ENCODE measurements at places on chromosomes 4 and X.
A peak's percentile ranks its signal among the peaks of the same experiment; 100 is the strongest.

DNA sequence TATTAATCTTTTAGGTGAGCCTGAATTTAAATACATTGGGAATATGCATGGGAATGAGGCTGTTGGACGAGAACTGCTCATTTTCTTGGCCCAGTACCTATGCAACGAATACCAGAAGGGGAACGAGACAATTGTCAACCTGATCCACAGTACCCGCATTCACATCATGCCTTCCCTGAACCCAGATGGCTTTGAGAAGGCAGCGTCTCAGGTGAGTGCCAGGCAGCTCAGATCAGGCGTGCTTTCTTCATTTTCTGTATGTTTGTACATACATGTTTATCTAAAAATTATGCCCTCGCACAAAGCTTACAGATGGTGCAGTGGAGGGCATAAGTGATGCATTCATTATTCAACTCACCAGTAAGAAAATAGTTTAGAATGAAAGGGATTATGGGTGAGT is 85.6 kb downstream of the CPE start:
- H3K4me1 ChIP-seq, result peaks cover 5% of the 10 kb centered on the region
- H3K36me3 ChIP-seq, result no peaks in the 10 kb centered on the region
- no peak overlapping the region for H3K4me3 ChIP-seq
- H3K27ac ChIP-seq, result no peak overlapping the region
- DNase-seq, result no peak

DNA sequence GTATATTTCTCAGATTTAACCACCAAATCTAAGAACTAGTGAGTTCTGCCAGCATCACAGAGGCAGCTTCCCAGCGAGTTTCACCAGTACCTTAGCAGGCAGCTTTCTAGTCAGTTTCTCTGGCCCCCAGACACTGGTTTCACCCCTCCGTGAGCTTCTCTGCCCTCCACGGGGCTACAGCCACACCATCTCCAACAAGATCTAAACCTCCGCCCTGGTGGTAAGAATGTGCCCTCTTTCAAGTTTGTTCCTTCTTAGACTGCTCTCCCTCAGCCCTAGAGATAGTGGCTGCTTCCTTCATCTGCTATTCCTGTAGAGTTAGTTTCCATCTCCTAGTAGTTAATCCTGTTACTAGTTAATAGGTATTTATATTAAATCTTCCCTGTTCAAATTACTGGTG is 60.5 kb upstream of the TAB3 start:
- no peaks in the 10 kb centered on the region for H3K4me1 ChIP-seq
- no peak overlapping the region for H3K4me3 ChIP-seq
- no peak overlapping the region for H3K27ac ChIP-seq
- DNase-seq, result no peak
- no peaks in the 10 kb centered on the region for H3K36me3 ChIP-seq

DNA sequence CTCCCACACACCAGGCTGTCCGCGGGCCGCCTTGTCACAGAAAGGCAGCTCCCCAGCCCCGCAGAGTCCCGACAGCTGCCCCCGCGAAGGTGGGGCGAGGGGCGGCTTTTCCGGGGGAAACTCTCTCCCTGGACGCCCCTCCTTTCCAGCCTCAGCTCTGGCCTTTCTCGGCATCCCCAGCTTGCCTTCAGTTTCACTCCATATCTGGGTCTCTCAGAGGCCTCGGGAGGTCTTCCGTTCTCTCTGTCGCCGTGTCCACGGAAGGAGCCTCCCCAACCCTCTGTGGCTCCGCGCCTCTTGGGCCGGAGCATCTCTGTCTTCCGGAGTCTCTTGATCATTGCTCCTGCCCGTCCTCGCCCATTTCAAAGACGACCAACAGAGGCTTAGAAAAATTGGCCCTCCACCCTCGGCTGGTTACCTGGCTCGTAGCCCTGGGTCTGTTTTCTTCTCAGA is 6.1 kb upstream of the MSX1 start:
- H3K27me3 ChIP-seq, result peaks cover 64% of the 10 kb centered on the region
- H3K4me3 ChIP-seq, result no peak overlapping the region
- no peaks in the 10 kb centered on the region for H3K36me3 ChIP-seq
- DNase-seq, result peak; percentile 24
- H3K27ac ChIP-seq, result no peak overlapping the region
- H3K4me1 ChIP-seq, result no peaks in the 10 kb centered on the region

DNA sequence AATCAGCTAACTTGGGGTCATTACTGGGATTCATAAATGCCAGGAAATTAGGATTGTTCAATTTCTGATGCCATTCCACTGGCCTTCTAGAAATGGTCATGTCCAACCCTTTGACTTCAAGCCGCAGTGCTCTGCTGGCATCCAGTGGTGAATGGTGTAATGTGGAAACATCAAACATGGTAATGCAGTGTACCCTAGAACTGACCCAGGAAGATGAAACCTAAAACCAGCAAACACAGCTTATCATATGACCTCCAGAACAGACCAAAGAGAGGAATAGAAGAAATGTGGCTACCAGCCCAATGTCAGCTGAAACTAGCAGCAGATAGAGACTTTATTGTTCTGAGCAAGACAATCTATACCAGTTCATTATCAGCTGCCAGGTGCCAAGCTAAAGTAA is 13.8 kb downstream of the CXCL13 start:
- H3K27ac ChIP-seq, result no peak overlapping the region
- H3K4me1 ChIP-seq, result peaks cover 9% of the 10 kb centered on the region
- no peak for DNase-seq
- no peaks in the 10 kb centered on the region for H3K36me3 ChIP-seq
- no peaks in the 10 kb centered on the region for H3K27me3 ChIP-seq

DNA sequence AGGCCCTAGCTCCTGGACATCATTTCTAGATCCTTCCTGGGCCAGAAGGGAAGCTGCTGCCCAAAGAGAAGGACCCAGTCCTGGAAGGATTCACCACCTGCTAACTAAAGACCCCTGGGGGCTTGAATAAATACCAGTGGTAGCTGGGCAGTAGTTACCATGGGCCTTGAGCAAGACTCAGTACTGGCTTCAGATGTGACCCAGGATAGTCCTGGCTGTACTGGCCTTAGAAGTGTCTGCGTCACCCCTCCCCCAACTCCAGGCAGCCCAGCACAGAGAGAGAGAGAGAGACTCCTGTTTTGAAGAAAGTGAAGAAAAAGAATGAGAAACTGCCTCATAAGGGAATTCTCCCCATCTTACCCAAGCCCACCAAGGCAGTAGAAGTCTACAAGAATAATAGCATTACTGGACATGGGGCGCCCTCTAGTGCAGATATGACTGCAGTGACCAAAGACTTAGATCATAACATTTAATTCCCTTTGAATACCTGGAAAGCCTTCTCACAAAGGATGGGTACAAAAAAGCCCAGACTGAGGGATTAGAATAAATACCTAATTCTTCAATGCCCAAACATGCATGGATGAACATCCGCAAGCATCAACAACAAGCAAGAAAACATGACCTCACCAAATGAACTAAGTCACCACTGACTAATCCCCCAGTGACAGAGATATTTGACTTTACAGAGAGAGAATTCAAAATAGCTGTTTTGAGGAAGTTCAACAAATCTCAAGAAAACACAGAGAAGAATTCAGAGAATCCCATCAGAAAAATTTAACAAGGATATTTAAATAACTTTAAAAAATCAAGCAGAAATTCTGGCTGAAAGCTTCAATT is 171.8 kb downstream of the HNRNPD start:
- H3K4me1 ChIP-seq, result no peaks in the 10 kb centered on the region
- H3K27ac ChIP-seq, result no peak overlapping the region
- no peak overlapping the region for H3K4me3 ChIP-seq
- no peaks in the 10 kb centered on the region for H3K27me3 ChIP-seq

- H3K27me3 ChIP-seq, result no peaks in the 10 kb centered on the region
- DNase-seq, result no peak
- H3K27ac ChIP-seq, result no peak overlapping the region
- H3K4me3 ChIP-seq, result no peak overlapping the region
These were observed 1350.5 kb upstream of the PABPC4L start for GRCh38 chr4:135552131-135552530.

- no peak for DNase-seq
- H3K27me3 ChIP-seq, result no peaks in the 10 kb centered on the region
- H3K4me3 ChIP-seq, result peak overlapping the region; percentile 12
- H3K27ac ChIP-seq, result peak overlapping the region; percentile 58
- peaks cover 14% of the 10 kb centered on the region for H3K4me1 ChIP-seq
These were observed 23.2 kb upstream of the AASDH start for GRCh38 chr4:56410247-56411062.

- DNase-seq, result no peak
- no peak overlapping the region for H3K4me3 ChIP-seq
- H3K36me3 ChIP-seq, result no peaks in the 10 kb centered on the region
- H3K27ac ChIP-seq, result no peak overlapping the region
These were observed 40.3 kb downstream of the LRBA start for GRCh38 chr4:150974750-150975149.

DNA sequence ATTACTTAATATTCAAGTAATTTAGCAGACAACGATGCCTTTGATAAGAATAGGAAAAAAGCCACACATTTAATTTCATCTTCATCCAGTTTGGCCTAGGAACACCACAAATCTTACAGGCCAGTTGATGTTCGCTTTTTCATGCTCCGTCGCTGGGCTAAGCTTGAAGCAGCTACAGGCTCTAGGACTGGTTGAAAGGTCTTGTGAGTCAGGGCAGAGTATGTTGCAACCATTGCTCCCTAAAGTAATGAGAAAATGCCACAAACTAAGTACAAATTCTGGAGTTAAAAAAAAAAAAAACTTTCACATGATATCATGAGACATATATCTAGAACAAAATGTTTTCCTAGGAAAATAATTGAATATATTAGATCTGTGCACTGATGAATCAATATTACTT is 123.8 kb downstream of the RPS6KA6 start:
- no peaks in the 10 kb centered on the region for H3K4me1 ChIP-seq
- no peak overlapping the region for H3K4me3 ChIP-seq
- H3K36me3 ChIP-seq, result no peaks in the 10 kb centered on the region
- no peak overlapping the region for H3K27ac ChIP-seq

- peaks cover 29% of the 10 kb centered on the region for H3K4me1 ChIP-seq
- DNase-seq, result no peak
- H3K27ac ChIP-seq, result no peak overlapping the region
- no peaks in the 10 kb centered on the region for H3K27me3 ChIP-seq
These were observed 2.8 kb downstream of the CMC4 start for GRCh38 chrX:155068165-155068564.

DNA sequence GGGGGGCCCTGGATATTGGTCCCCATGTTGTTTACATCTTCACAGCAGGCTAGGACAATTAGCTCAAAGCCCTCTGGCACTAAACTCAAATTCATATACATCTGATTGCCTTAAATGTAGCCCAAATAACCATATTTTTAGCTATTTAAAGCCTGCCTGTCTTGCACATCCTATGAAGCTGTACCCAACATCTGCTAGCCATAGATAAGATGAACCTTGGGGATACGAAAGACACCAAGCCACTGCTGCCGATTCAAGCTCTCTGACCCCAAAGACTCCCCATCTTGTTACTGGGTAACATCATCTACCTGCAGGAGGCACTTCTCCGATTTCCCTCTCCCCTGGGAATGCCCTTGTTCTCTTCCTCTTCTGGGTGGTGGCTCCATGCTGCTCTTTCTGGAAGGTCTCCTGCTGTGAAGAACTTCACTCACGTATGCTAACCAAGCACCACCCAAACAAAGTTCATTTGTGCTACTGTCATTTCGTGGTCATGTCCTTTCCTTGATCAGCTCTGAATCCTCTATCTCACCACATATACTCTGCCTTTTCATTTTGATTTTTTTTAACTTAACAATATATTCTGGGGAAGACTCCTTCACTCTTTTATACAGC is 107.7 kb upstream of the ATXN3L start:
- DNase-seq, result no peak
- no peak overlapping the region for H3K4me3 ChIP-seq
- peak overlapping the region; percentile 96 for H3K27ac ChIP-seq
- H3K4me1 ChIP-seq, result peaks cover 28% of the 10 kb centered on the region

DNA sequence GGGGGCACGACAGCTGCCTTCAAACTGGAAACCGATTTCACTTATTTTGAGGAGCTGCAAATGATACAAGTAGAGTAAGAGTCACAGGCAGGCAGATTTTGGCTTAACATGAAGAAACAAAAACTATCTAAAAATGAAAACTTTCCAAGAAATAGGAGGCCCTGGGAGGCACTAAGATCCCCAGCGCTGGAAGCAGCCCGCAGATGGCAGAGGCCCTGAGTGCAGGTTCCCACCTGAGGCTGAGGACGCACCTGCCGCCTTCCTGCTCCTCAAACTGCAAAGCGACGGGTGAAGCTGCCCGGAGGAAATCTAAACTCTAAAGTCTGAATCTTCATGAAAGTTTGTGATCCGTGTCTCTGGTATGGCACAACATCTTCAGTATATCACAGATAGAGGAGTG is 138.7 kb downstream of the AFAP1 start:
- H3K27ac ChIP-seq, result no peak overlapping the region
- H3K4me3 ChIP-seq, result no peak overlapping the region
- H3K27me3 ChIP-seq, result no peaks in the 10 kb centered on the region
- no peak for DNase-seq
- H3K36me3 ChIP-seq, result peaks cover 65% of the 10 kb centered on the region

DNA sequence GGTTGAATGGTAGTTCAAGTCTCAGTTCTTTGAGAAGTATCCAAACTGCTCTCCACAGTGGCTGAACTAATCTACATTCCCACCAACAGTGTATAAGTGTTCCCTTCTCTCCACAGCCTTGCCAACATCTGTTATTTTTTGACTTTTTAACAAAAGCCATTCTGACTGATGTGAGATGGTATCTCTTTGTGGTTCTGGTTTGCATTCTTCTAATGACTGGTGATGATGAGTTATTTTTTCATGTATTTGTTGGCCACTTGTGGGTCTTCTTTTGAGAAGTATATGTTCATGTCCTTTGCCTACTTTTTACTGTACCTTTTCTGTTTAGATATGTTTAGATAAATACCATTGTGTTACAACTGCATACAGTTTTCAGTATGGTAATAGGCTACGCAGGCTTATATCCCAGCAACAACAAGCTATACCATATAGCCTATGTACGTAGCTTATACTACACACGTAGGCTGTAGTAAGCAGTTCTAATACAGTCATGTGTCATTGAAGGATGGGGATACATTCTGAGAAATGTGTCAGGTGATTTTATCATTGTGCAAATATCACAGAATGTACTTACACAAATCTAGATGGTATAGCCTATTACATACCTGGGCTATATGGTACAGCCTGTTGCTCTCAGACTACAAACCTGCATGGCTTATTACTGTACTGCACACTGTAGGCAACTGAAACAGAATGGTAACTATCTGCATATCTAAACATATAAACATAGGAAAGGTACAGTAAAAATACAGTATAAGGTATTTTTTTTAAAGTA is 28.1 kb downstream of the KLHL8 start:
- H3K27ac ChIP-seq, result no peak overlapping the region
- peaks cover 10% of the 10 kb centered on the region for H3K4me1 ChIP-seq
- H3K4me3 ChIP-seq, result no peak overlapping the region
- H3K36me3 ChIP-seq, result no peaks in the 10 kb centered on the region
- no peaks in the 10 kb centered on the region for H3K27me3 ChIP-seq
- no peak for DNase-seq

All from RWPE2 (cell line).